ENCODE measurements at places on chromosomes 4 and X. TPM values are rescaled to one million over a fixed set of nuclear protein-coding genes. Genes with fewer than 3 reads are reported as not detected.

The FAM133A gene
- 0.69 TPM for total RNA-seq

The COL25A1 gene
- total RNA-seq = not detected

The HELT gene
- total RNA-seq = not detected

The CLTRN gene
- total RNA-seq = 0.90 TPM

The SYTL4 gene
- 3.0 TPM for total RNA-seq

The TREX2 gene
- 2.0 TPM for total RNA-seq

The CHRDL1 gene
- not detected for total RNA-seq

The RASL11B gene
- not detected for total RNA-seq

The GPR143 gene
- not detected for total RNA-seq

The FAM184B gene
- total RNA-seq = not detected

The EGFL6 gene
- total RNA-seq = not detected

The H2AZ1 gene
- total RNA-seq = 660 TPM

The EVC2 gene
- 2.5 TPM for total RNA-seq

The LRP2BP gene
- 0.09 TPM for total RNA-seq

The SCARB2 gene
- 56.8 TPM for total RNA-seq

The PTPN13 gene
- total RNA-seq = 5.6 TPM

The SLC26A1 gene
- total RNA-seq = 0.31 TPM

The JAKMIP1 gene
- not detected for total RNA-seq

The CAPN6 gene
- not detected for total RNA-seq

The PAK3 gene
- total RNA-seq = not detected

The SAT1 gene
- total RNA-seq = 372 TPM

The MAGEB17 gene
- total RNA-seq = not detected

The FHDC1 gene
- 0.47 TPM for total RNA-seq

The F11 gene
- not detected for total RNA-seq

The SPACA5B gene
- not detected for total RNA-seq

The EBP gene
- total RNA-seq = 146 TPM

The GABRG1 gene
- not detected for total RNA-seq

The CXCL10 gene
- 0.17 TPM for total RNA-seq

The RAI2 gene
- total RNA-seq = 0.18 TPM

The NCAPG gene
- 26.3 TPM for total RNA-seq

The BST1 gene
- 18.5 TPM for total RNA-seq

The STK32B gene
- 22.9 TPM for total RNA-seq

The DUSP9 gene
- total RNA-seq = 1.6 TPM
